Testis (tissue), 5 donors: ENCODE measurements at places on chromosomes 7 and 10. TPM values are rescaled to one million over a fixed set of nuclear protein-coding genes. Genes with fewer than 3 reads are reported as not detected.

Gene FAM25A
- not detected for total RNA-seq

Gene GRM3
- total RNA-seq, result 0.12 TPM

DNA sequence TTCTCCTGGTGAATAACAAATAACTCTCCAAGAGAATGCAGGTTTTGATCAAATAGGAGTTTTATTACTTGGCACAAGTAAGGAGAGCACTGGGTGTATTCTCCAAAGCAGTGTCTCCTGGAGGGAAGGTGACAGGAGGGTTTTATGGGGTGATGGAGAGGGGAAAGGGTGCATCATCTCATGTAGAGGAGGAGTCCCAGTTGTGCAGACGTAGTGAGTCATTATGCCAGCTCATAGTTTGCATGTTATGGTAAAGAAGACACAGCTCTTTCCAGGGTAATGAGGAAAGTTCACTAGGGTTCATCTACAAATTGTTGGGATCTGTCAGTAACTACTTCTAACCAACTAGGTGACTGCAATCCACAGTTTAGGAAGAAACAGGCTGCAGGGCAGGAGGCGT lies 347.9 kb upstream of the MEOX2 start:
- H3K4me1 ChIP-seq, result no peaks in the 10 kb centered on the region
- H3K36me3 ChIP-seq, result no peaks in the 10 kb centered on the region
- DNase-seq, result no peak
- H3K27ac ChIP-seq, result no peak overlapping the region

GRCh38 chr10:113027574-113028455 lies 77.8 kb downstream of the TCF7L2 start:
- H3K4me3 ChIP-seq, result no peak overlapping the region
- H3K36me3 ChIP-seq, result no peaks in the 10 kb centered on the region
- H3K4me1 ChIP-seq, result peaks cover 15% of the 10 kb centered on the region

DNA sequence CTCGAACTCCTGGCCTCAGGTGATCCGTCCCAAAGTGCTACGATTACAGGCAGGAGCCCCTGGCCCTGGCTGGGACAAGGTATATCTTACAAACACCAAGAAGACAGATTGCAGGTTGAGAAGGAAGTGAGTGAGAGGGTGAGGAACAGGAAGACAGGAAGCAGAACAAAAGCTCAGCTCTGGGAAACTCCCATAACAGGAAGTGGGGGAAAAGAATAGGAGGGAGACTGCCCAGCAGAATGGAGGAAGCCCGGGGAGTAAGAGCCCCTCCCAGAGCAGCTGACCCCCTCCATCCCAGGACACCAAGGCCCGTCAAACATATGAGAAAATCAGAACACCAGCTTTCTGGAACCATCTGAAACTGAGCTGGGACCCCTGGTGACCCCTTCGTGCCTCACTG lies 2.9 kb downstream of the TECPR1 start:
- DNase-seq, result no peak
- no peak overlapping the region for H3K27ac ChIP-seq
- no peaks in the 10 kb centered on the region for H3K27me3 ChIP-seq
- H3K4me3 ChIP-seq, result no peak overlapping the region
- no peaks in the 10 kb centered on the region for H3K36me3 ChIP-seq
